ENCODE measurements at places on chromosomes 12 and 14.

DNA sequence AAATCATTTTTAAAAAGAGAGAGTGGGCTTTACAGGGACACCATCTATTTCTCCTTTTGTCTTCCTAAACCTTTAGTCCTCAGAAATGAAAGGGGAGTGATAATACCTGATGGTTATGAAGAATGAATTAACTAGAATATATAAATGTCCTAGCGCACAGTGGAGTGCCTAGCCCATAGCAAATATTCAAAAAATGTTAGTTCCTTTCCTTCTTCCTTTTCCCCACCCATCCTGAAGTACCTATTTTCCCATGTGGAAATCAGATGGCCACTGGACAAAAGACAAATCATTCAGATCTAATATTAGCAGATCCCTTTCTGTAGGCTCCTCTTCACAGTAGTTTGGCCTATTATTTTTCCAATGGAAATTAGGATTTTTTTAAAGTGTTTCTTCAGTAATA, 90.0 kb downstream of the SLC25A21 start:
- DNase-seq, result no peak

DNA sequence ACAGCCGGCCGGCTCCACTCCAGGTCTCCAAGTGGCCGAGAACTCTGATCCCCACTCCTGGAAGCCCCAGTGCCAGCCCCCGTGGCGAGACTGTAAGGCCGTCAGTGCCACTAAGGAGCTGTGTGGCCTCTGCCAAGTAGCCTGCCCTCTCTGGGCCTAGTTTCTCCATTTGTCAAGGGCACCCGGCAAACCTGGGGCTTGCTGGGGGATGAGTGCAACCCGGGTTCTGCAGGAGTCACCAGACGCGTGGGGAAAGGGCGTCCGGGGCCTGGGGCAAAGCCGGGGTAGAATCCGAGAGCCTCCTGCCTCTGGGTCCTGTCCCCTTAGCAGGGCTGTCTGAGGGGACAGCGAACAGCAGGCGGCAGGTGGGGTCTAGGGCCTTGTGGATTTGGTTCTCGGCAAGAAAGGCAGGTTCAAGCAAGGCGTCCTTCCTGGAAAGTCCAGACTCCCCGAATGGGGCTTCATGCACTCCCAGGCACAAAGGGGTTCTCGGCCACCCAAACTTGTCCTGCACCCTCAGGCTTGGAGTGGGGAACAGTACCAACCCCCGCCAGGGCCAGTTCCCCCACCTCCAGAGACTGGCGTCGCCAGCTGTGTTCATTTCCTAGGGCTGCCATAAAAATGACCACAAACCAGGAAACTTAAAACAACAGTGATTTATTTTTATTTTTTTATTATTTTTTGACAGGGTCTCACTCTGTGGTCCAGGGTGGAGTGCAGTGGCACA, 56.0 kb downstream of the NCOR2 start:
- no peak for DNase-seq

- no peak for DNase-seq
These were observed 68.0 kb downstream of the DIP2B start for GRCh38 chr12:50572760-50573159.

DNA sequence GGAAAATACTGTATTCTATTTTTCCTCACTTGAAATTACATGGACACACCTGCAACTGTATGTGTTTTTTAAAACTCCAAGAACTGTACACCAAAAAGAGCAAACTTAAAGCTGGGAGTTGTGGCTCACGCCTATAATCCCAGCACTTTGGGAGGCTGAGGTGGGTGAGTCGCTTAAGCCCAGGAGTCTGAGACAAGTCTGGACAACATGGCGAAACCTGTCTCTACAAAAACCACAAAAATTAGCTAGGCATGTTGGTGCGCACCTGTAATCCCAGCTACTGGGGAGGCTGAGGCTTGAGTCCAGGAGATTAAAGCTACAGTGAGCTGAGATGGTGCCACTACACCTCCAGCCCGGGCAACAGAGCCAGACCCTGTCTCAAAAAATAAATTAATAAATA, 95.9 kb downstream of the SINHCAF start:
- DNase-seq, result no peak

Measured in A549 (cell line).